ENCODE measurements at places on chromosomes 7 and 10.

- DNase-seq, result no peak
These were observed 20.9 kb downstream of the ANKRD7 start for GRCh38 chr7:118245267-118246040.

GRCh38 chr10:91886954-91887271 lies 22.4 kb downstream of the FGFBP3 start:
- DNase-seq, result no peak

DNA sequence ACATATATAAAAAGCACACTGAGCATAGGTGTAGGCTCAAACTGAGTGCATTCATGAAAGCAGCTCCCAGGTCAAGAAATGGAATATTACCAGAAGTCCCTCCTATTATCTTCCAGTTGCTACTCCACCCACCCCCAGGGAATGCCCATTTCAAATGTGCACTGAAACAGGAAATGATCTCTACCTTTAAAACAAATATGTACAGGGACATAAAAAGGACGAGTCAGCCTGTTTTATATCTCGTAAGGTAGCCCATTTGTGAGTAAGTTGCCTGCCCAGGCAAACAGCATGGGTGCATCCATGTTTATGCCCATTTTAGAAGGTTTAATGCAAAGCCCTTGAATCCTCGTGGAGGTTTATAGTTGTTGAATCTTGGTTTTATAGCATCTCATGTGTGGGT lies 10.4 kb downstream of the FFAR4 start:
- DNase-seq, result no peak

DNA sequence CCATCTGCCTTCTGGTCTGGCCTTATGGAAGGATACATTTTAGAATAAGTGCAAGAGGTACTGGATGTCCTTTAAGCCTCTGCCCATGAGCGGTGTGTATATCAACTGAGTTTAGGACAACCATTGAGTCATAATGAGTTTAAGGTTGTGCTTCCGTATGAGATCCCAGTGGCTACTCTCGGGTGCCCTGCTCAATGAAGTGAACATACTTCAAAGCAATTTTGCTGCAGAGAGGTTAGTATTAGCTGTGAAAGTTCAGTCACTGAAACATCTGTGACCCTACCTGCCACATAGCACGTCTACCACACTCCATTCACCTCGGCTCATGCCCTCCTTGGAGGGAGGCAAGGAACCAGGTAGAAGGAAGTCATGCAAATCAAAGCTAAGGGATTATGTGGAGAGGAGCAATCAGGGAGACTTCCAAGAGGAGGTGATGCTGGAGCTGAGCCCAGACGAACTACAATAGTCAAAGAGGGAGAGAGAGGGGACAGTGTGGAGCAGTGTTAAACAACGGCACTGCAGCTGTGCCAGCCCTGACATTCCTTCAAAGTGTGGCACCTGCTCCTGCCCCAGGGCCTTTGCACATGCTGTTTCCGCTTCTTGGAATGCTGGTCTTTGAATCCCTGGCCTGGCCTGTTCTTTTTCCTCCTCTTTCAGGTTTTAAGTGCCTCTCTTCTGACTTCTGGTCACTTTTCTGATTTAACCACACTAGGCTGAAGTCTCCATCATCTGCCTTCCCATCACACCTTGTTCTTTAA lies 25.4 kb downstream of the BTBD16 start:
- DNase-seq, result no peak

DNA sequence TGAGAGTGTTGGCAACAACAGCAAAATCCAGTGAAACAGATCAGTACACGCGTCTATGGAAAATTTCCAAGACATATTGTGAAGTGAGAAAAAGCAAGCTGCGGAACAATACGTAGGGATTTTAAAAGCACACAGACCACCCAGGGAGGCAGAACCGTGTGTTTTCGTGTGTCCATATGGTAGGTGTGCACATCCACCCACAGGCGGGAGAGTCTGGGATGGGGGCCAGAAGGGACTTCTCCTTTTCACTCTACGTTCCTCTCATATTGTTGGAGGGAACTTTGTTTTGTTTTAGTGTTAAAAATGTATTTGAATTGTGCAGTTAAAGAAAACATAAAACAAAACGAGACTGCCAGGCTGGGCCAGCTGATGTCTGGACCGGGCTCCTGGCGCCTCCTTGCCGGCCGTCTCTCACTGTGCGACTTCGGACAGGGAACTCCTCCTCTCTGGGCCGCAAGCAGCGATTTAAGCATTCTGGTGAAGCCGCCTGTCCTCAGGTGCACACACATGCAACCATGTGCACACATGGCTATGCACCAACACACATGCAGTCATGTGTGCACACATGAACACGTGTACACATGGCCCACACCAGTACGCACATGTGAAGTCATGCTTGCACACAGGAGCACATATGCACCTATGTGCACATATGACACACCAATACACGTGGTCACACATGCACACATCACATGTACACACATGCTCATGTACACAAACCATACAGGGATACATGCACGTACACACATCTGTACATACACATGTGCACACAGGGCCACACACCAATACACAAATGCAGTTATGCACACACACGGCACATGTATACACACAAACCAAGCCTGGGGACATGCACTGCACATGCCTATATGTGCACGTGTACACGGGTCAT lies 141.1 kb downstream of the ELFN1 start:
- no peak for DNase-seq

GRCh38 chr7:156621652-156622051 lies 18.9 kb upstream of the RNF32 start:
- no peak for DNase-seq

DNA sequence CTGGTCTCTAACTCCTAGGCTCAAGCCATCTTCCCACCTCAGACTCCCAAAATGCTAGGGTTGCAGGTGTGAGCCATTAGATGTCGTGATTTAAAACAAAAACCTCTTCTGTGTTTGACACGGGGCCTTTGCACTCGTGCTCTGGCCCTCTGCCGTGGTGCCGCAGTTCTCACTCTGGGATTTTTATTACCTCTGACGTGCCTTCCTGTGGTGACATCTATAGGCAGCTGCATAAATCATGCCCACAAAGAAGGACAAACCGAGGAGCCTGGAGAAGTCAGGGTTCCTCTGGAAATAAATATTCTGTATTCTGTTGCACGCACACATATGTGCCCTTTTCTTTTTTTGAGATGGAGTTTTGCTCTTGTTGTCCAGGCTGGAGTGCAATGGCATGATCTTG lies 25.9 kb upstream of the OCM start:
- DNase-seq, result no peak

DNA sequence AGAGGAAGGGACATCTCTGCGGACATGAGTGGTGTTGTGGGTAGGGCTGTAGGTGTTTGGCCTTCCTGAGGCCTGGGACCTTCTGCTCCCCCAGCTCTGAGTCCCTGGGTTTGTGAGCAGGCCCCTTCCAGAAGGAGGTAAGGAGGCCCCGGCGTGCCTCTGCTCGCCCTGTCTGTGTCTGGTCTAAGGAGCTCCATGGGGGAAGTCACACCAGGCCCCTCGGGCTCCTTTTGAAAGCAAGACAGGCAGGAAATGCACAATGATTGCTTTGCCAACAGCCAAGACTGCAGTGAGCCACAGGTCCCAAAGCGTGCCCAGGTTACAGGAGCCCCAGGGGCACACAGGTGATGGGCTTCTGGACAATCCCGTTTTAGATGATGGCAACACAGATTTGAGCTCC lies 89.5 kb downstream of the FAM53B start:
- no peak for DNase-seq

DNA sequence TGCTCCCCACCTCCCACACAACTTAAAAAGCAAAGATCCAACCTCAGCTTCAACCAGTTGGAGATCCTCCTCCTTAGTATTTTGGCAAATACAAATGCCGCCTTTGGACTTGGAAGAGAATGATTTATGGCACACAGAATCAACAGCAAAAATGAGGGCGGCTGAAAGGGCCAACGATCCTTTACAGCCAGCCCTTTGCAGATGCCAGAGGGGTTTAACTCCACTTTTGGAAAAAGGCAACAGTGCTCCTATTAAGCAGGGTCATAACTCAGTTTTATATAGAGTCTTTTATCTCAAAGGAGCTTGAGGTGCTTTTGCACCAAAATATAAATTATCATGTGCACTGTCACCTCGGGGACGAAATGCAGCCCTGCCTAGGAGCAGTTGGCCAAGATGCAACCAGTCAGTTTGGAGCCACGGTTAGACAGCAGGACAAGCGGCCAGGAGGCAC lies 56.7 kb upstream of the JCAD start:
- no peak for DNase-seq

DNA sequence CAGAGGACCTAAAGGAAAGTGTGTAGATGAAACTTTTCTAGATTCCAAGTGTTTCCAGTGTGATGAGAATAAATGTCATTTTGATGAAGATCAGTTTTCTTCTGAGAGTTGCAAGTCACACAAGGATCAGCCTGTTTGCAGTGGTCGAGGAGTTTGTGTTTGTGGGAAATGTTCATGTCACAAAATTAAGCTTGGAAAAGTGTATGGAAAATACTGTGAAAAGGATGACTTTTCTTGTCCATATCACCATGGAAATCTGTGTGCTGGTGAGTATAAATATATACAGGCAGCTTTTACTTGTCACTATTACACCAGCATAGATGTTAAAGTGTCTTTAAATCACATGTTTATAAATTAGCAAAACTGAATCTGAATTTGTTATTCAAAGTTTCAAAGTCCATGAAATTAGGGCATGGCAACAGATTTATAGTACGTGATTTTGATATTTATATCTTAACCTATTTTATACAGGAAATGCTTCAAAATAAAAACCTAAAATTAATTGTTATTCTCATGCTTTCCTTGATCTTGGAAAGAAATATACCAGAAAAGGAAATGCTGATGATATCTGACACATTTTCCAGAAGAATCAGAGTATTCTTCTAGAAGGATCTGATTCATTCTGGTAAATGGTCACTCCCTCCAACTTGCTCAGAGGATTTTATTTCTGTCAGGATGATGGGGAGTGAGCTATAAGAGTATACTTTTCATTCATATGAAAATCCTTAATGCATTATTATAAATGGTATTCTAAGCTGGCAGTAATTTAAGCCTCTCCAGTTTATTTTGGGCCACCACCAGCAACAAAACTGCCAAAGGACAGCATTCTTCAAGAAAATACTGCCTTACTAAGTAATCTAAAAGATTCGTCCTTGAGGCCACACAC lies 71.4 kb downstream of the ITGB8 start:
- no peak for DNase-seq

DNA sequence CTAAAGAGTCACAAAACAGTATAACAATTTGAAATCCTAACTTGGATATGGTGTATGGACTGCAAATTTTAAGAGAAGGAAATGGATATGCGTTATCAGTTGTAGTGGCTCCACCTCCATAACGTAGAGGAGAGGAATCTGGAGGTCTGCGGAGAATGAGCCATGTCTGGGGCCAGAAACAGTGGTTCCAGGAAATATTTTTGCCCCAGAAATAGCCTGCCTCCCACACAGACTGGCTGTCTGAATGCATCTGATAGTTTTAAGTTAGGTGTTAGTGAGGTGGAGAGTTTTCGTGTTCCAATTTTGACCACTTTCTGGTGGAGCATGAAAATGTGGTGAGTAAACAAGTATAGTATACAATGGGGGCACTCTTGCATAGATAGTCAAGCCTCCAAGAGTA lies 1.6 kb downstream of the PHTF2 start:
- no peak for DNase-seq

GRCh38 chr10:111187096-111187495 lies 110.3 kb downstream of the ADRA2A start:
- no peak for DNase-seq

DNA sequence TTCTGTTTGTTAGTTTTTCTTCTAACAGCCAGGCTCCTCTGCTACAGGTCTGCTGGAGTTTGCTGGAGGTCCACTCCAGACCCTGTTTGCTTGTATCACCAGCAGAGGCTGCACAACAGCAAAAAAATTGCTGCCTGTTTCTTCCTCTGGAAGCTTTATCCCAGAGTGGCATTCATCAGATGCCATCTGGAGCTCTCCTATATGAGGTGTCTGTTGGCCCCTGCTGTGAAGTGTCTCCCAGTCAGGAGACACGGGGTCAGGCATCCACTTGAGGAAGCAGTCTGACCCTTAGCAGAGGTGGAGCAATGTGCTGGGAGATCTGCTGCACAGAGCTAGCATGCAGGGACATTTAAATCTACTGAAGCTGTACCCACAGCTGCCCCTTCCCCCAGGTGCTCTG lies 26.7 kb upstream of the CROT start:
- no peak for DNase-seq

DNA sequence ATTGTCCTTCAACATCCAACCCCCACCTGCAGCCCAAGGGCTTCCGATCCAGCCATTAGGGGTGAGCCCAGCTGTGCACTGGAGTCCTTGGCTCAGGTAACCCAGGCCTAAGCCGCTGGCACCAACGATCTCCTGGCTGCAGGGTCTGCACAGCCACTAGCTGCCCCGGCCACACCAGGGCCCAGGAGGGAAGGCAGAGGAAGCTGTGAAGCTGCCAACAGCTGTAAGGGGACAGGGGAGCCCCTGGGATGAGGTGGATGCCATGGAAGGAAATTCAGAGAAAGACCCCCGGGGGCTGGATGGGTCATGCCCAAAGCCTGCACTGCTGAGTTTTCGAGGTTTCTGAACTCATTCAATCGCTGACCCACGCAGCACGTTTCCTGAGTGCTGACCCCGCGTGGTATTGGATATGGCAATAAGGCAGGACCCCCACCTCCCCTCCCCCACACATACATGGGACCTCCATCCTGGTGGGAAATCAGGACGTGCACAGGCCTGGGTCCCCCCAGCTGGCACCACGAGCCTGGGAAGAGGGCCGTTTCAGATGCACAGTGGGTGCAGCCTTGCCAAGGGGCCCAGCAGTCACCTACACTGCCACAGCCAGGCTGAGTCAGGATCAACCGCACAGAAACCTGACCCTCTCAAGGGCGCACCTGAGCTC lies 170.3 kb downstream of the DIP2C start:
- no peak for DNase-seq

GRCh38 chr7:81410471-81411117 lies 359.3 kb downstream of the HGF start:
- DNase-seq, result no peak

DNA sequence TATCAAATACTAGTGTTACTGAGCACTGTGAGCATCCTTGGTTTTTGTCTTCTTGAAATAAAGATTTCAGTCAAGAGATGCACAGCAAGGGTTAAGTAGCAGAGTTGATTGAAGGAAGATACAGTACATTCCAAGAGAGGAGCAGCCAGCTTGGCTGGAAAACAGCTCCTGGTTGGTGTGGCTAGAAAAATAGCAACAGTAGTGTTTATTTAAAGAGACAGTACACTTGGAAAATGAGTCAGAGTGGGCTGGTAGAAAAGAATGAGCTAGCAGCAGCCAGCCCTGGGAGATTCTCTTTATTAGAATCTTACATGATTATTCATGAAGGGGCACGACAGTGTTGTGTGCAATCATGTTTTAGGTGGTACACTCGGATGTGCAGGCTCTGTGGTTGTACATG lies 1016.4 kb upstream of the SORCS1 start:
- no peak for DNase-seq

- DNase-seq, result no peak
These were observed 19.6 kb upstream of the PRKAR2B start for GRCh38 chr7:107024906-107025305.
